Mucosa of gallbladder (tissue), 1 donor: ENCODE measurements at places on chromosomes 12 and 14. TPM values are rescaled to one million over a fixed set of nuclear protein-coding genes. Genes with fewer than 3 reads are reported as not detected.

DNA sequence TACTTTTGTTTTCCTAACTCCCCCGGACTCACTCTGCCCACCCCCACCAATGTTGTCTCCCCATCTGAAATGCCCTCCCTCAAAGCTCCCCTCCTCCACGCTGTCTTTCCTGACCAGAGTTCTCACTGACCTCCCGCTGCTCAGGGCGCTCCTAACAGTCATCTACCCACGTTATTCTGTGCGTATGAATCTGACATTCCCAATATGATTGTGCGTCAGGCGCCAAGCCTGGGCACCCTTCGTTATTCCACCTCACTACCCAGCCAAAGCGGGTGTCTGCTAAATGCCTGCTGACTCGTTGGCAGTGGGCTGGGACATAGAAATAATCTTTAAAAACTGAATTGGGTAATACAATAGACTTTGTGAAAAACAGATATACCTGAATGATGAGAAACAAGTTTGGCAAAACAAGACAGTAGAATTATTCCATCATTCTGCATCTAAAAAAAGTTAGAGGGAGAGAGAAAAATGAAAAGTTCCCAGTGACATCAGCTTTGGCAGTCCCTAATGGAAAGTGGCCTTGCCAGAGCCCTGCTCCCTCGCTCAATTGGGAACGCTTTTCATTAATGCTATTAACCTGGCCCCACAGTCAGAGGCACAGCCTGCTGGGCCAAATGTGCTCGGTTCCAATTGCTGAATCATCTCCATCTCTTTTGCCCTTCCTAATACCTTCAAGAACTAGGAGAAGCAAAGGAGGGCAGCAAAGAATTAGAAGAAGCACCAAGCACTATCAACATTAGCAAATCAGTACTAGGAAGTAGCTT lies 74.0 kb upstream of the PLXNC1 start:
- DNase-seq, result peak; percentile 13

GRCh38 chr12:123853396-123854070 lies 91.4 kb downstream of the DNAH10 start:
- DNase-seq, result no peak

SMOC1 gene
- total RNA-seq, result 3.1 TPM

- DNase-seq, result no peak
These were observed 110.2 kb downstream of the KIF21A start for GRCh38 chr12:39332661-39333175.
